ENCODE measurements at places on chromosomes 12 and 14.
A peak's percentile ranks its signal among the peaks of the same experiment; 100 is the strongest.

GRCh38 chr14:39680777-39681176 is 248.5 kb upstream of the FBXO33 start:
- DNase-seq: no peak

- no peak for DNase-seq
Observed at GRCh38 chr14:101865288-101865687, 99.1 kb upstream of the DYNC1H1 start.

GRCh38 chr14:104072586-104072985 is 12.9 kb upstream of the ASPG start:
- DNase-seq: no peak

- DNase-seq: no peak
Observed at GRCh38 chr14:105153331-105153731, 15.2 kb downstream of the JAG2 start.

DNA sequence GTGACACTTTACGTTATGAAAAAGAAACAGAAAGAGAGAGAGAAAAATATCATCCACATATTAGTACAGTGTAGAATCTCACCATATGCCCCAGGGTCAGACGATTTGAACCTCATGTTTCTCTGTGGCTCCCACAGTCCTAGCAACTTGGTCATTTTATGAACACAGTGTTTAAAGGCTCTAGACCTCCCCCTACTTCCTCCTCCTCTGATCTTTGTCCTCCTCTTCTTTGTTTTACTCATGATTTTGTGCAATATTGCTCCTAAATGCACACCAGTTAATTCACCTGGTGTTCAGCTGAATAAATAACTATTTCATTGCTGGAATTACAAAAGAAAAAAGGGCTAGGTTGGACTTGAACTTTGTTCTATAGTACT is 18.2 kb downstream of the GLT1D1 start:
- DNase-seq: no peak

GRCh38 chr12:53232646-53233461 is 845 bp upstream of the RARG start:
- no peak for DNase-seq

- peak; percentile 38 for DNase-seq
Observed at GRCh38 chr12:76042147-76042546, 10.6 kb upstream of the PHLDA1 start.

DNA sequence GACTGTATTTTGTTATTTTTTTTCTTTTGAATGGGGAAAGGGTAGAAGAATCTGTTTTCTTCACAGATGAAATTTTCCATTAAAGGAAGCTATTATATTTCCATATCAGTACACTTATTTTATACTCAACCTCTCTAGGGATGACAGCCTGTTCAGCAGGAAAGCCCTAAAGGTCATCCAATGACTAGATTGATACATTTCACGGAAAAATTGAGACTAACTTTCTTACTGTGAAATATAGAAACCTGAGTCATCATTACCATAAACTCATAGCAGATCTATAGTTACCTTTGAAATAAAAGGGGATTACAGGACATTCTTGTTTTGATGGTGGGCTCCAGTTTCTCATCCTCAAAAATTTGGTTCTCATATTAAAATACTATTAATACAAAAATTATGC is 36.1 kb upstream of the PTCSC3 start:
- DNase-seq: no peak

GRCh38 chr12:42145552-42146215 is 1.0 kb upstream of the GXYLT1 start:
- peak; percentile 18 for DNase-seq

- no peak for DNase-seq
Observed at GRCh38 chr14:34439090-34439489, 22.9 kb downstream of the SPTSSA start.

DNA sequence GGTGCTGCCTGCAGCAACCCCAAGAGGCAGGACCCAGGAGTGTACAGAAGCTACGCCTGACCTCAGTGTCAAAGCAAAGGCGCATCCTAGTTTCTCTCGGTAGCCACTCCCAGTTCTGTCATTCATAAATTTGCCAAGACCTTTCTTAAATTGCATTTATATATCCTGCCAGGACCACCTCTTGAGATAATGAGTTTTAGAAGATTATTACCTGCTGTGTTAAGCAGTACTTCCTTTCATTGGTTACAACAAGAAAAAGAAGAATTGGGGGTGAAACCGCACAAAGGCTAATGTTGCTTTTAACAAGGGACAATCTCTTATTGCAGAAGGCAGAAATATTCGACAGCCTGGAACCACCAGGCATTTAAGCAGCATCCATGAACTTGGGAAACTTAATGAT is 57.8 kb downstream of the CIT start:
- no peak for DNase-seq

DNA sequence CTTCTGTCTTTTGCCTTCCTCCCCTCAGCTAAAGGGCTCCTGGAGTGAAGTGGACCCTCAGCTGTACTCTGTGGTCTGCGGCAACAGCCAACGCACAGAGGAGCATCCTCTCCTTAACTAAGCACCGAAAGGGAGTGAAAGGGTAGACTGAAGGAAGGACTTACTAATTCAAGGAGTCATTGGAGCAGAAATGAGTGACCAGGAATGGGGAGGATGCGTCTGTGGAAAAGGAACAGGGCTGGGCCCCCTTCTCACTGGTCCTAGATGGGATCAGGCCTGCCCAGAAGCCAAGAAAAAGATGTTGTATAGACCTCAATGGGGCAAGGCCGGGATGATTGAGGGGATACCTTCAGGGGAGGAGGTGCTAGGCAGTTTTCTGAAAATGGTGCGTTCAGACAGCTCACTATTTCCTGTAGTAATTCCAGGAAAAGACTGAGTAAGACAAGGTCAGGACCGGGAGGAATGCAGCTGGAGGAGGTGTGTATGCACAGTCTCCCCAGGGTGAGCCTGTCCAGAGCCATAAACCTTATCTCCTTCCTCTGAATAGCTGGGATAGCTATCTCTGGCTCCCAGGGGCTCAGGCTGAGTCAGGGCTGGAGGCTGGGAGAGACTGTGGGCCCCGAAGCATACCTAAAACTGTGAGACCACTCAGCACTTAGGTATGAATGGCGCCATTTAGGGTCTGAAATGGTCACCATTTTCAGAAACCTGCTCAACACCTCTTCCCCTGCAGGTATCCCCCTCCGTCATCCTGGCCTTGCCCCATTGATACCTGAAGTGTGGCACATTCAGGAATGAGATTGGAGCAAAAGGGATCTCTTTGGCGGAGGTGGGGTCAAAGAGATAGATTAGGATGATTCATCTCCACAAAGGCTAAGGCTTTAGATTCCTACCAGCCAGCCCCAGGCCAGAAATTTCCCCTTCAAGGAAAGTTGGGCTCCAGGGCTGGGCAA is 20.2 kb upstream of the KRT8 start:
- peak; percentile 77 for DNase-seq

DNA sequence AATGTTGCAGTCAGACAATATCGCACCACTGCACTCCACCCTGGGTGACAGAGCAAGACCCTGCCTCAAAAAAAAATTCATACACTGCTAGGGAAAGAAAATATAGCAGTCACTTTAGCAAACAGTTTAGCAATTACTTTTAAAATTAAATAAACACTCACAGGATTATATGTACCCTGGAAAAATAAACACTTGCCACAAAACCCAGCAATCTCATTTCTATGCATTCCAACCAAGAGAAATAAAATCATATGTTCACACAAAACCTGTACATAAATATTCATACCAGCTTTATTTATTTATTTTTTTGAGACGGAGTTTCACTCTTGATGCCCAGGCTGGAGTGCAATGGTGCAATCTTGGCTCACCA is 20.2 kb downstream of the ATXN2 start:
- DNase-seq: no peak

- DNase-seq: no peak
Observed at GRCh38 chr14:58751788-58752187, 114.0 kb downstream of the DACT1 start.

DNA sequence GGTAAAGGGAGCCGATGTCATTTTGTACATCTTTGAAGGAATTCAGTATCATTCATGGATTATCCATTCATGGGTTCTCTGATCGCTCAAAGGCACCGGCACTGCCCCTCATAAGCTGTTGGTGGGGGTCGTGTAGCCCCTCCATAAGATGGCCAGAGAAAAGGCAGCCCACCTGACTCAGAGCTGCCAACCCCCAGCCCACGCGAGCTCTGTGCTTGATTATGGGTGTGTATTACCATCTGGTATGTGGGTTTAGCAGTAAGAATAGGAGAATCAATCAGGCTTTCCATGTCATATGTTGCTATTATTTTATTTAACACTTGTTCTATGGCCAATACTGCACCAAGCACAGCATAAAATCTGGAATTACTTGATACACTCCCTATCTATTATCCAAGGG is 32.1 kb upstream of the AMIGO2 start:
- DNase-seq: no peak

GRCh38 chr12:78746001-78746400 is 118.6 kb upstream of the SYT1 start:
- DNase-seq: no peak

- no peak for DNase-seq
Observed at GRCh38 chr14:90387206-90387760, 9.5 kb upstream of the CALM1 start.

- no peak for DNase-seq
Observed at GRCh38 chr12:22160396-22161003, 114.5 kb downstream of the CMAS start.

DNA sequence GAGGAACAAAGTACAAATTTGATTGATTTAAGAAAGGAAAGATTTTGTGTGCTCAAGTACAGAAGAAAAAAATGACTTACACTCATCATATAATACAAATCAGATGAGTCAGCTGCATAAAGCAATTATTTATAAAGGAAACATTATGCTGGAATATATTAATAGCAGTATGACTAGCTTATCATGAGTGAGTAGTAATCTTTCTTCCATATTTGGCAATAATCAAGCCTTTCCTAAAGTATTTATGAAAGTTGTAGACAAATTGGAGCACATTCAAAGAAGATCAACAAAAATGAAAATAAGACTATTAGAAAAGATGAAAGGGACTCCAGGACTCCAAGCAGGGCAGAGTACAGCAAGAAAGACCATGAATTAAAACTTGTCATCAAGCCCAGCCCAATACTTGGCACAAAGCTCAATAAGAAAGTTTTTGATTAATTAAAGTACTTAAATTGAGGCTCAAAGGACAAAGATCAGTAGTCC is 32.8 kb downstream of the CCER1 start:
- DNase-seq: peak; percentile 29

DNA sequence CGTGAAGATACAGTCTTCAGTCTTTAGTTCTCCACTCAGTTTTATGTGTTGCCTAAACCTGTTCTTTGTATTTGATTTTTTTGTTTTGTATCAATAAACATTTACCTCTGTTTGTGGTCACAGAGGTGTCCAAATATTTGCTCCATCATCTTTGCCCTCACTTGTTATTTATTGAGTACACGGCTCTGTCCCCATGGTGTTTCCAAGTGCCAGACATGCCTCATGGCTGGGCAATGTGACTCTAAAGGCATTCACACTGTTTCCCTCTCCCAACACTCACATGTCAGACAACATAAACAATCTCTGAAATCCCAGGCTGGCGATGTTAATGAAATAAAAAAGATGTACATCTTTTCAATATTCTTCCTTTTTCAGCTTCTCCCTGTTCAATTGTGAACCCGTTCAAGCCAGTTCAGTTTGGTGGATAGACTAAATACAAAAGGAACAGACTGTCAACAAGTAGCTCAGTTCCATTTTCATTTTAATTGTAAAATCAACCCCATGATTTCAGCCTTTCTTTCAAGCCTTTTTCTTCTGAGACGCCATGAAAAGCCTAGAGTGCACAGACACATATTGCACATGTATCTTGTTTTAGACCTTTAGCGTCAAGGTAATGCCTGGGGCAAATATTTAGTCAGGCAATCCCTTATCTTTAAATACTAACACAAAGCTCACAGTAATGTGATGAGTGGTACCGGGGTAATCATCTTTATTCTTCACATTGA is 680.7 kb downstream of the GALC start:
- no peak for DNase-seq

DNA sequence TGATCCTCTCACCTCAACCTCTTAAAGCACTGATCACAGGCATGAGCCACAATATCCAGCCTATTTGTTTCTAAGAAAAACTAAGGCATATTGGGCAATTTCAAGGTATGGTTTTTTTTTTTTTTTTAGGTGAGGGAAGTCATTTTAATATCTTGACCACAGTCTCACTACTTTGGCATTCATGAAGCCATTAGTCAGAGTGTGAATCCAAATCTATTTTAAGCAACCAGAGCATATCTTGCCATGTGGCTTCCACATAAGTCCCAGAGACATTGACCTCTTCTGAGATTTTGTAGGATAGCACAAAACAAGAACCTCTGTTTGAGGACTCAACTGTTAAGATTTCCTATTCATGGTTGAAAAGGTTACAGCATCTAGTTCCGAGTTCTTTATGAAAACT is 130.3 kb upstream of the RBM19 start:
- no peak for DNase-seq

GRCh38 chr14:90487031-90487430 is 90.2 kb downstream of the CALM1 start:
- DNase-seq: no peak

GRCh38 chr12:126493366-126494108 is 1428.3 kb downstream of the AACS start:
- DNase-seq: no peak

- no peak for DNase-seq
Observed at GRCh38 chr12:111444314-111444924, 38.7 kb downstream of the SH2B3 start.

- no peak for DNase-seq
Observed at GRCh38 chr12:117049295-117049694, 49.9 kb downstream of the TESC start.

Data from choroid plexus epithelial cell (primary cell).